Activated CD8-positive, alpha-beta T cell treated with anti-CD3 and anti-CD28 coated beads for 36 hours (primary cell): ENCODE measurements at places on chromosomes 3 and 15. TPM values are rescaled to one million over a fixed set of nuclear protein-coding genes. Genes with fewer than 3 reads are reported as not detected.

DNA sequence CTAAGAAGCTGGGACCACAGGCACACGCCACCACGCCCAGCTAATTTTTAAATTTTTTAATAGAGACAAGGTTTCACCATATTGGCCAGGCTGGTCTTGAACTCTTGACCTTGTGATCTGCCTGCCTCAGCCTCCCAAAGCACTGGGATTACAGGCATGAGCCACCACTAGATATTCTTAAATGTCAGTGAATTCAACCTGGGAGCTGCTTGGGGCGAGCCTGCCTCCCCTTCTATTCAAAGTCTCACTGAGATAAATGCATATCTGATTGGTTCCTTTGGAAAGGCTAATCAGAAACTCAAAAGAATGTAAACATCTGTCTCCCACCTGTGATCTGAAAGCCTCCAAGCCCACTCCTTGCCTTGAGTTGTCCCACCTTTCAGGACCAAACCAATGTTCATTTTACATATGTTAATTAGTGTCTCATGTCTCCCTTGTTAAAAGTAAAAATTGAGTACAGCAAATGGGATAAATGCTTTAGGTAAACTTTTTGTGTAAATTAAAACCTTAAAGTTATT, 15.0 kb downstream of the CYP11A1 start:
- no peak for DNase-seq

Gene UQCRC1
- total RNA-seq = 256 TPM

DNA sequence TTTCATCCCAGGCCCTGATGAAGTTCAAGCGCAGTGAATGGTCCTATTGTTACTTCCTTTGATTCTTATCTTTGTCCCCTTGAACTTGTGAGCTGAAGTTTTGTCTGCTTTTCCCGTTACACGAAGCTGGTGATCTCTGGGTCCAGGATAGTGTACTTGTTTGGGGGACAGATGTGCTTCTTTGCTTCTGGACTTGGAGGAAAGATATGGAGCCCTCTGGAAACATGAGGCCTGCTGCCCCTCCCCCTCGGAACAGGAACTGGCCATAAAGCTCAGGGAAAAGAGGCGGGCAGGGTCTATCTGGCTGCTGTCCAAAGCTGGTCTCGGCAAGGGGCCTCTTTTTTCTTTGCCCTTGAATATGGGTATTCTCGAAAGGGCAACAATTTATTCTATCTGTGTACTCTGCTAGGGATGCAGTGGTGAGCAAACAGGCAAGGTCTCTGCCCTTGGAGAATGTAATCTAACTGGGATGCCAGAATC, 47.6 kb downstream of the IDH2 start:
- DNase-seq = no peak

DNA sequence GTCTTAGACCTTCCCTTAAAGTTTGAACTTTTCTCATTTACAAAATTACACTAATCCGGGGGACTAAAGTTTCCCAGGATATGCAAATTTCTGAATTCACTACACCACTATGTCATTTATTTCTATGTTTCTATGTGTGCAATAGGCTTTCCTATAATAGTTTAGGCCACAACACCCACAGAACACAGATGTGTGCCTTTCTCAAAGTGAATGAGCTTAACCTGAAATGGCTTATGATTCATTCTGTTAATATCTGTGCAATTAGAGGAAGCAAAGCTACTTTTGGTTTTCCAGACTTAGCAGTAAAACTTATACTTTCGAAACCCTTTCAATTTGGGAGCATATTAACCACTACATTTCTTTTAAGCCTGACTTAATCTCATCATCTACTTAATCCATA, 748.1 kb downstream of the GBE1 start:
- no peak for DNase-seq

Gene NPAP1
- not detected for total RNA-seq

Gene TMCO5A
- total RNA-seq = not detected

DNA sequence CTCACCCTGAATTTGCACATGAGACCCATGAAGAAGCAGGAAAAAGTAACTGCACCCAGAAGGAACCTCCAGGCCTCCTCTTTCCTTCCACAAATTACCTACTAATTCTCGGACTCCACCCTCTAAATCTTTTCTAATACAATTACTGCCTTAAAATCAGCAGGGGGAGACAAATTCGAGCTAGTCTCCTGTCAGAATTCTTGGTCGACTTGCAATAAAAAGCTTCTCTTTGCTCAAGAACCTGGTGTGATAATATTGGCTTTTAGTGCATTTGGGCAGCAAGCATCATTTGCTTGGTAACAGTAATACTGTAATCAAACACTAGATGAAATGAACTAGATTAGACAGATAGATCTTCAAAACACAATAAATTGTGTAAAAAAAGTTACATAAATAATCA, 281.9 kb downstream of the RAP2B start:
- no peak for DNase-seq

- peak; percentile 53 for DNase-seq
Measured at GRCh38 chr3:168096210-168096652, 507 bp upstream of the GOLIM4 start.

Gene XCR1
- total RNA-seq = not detected

Gene SI
- not detected for total RNA-seq

Gene TWF2
- 137 TPM for total RNA-seq

DNA sequence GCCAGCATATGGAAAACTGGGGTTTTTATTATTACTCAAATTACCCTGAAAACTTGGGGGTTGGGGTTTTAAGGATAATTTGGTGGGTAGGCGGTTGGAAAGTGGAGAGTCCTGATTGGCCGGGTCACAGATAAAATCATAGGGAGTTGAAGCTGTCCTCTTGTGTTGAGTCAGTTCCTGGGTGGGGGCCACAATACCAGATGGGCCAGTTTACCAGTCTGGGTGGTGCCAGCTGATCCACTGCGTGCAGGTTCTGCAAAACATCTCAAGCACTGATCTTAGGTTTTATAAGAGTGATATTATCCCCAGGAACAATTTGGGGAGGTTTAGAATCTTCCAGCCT, 4.9 kb upstream of the ZNF662 start:
- DNase-seq = peak; percentile 11

Gene ECE2
- total RNA-seq = not detected

Gene REC114
- not detected for total RNA-seq

GRCh38 chr3:108076564-108076963, 14.3 kb downstream of the CD47 start:
- DNase-seq = no peak

Gene CFAP91
- not detected for total RNA-seq

GRCh38 chr3:64443546-64444381, 218.5 kb upstream of the PRICKLE2 start:
- DNase-seq = no peak

GRCh38 chr3:15312550-15312949, 19.8 kb downstream of the SH3BP5 start:
- DNase-seq = no peak

Gene CCDC33
- total RNA-seq = 0.16 TPM

GRCh38 chr3:45610119-45610518, 15.6 kb downstream of the LIMD1 start:
- no peak for DNase-seq

Gene ALDH1A2
- total RNA-seq = 1.4 TPM

DNA sequence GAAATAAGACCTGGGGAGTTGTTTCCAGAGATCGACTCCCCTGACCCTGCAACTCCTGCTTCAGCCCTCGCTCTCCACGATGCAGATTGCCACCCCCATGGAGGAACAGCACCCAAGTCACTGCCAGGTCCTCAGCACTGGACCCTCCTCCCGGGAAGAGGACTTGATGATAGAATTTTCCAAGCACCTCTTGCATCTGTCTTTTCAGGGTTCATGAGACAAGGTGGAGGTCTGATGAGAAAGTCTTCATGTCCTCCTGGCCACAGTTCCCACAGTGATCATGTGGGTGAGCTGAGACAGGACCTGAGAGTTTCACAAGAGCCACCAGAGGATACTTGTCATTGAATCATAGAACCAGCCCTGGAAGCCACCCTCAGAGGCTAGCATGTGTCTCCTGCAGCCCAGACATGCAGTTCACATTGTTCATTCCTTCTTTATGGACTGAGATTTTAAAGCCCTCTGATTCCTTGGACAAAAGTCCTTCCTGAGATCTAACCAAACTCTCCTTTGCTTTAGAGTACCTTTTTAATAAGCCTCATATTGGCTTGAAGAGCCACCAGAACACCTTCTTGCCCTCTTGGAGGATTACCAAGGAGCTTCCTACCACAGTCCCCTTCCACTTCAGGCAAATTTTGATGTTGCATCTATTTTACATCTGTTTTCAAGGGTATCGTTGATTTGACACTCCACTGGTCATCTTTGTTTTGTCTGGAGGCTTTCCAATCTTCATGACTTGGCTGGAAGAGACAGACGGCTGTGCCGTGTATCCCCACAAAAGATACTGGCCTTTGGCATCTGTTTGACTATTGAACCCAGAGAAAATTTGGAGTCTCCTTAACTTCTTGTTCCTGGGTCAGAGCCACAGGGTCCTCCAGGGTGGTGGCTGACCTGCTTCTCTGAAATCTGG, 224.8 kb upstream of the BHLHE40 start:
- DNase-seq = peak; percentile 47

GRCh38 chr3:46997453-46998091, 18.1 kb downstream of the NBEAL2 start:
- no peak for DNase-seq

Gene MST1
- total RNA-seq = 11.8 TPM

DNA sequence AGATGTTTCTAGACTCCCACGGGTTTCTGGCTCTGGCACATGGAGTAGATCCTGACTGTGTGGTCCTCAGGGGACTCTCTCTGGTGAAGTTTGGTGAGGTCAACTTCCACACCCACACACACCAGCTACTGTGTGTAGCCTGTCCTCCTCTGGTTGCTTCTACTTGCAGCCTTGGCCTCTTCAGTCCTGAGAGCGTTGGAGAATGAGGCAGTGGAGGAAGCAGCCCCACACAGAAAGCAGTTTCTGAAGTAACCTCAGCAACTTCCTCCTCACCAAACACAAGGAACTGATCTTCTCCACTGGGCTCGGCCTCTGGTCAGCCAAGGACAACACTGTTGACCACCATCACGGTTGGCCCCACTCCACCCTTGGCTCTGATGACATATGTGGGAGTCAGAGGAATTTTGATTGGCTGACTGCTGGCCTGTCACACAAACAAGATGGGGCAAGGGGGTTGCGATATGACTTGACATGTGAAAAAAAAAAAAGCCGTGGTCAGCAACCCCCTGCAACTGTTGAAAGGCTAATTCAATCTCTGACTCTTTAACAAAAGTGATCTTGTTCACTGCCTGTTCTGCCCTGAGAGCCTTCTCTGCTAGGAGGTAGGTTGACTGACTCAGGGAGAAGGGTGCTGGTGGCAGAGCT, 19.6 kb downstream of the CD86 start:
- peak; percentile 38 for DNase-seq

DNA sequence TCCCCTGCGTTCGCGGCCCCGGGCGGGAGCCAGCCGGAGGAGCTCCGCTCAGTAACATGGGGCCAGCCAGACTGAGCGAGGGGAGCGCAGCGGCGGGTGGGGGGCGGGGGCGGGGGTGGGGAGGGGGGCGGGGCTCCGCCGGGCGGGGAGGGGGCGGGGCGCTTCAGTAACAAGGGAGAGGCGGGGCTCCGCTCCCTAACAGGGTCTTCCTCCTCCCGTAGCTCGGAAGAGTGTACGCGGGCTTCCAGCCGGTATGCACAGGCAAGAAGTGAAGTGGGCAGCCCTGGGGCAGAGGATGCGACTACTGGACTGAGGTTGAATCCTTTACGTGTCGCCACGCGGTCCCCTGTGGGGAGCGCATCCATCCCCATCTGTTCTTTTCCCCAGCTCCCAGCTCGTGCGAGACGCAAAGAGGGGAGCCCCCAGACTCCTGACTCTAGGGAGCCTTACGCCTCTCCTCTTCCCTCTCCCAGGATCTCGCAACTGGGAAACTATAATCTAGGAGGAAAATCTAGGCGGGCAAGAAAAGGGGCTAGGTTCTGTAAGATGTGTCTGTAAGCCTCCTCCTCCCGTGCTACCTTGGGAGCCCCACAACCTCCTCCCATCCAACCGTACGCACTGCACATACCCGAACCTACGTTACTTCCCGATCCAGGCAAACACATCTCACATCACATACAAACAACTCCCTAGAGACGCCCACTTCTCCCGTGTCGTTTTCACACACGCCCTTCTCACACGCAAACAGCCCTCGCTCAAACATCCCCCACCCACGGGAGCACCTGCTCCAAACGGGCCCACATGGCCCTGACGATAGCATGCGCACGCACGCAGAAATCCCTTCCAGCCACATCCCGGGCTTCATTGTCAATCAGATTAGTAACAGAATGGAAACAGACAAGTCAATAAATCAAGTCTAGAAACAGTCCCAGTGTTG, at the start of gene SHF:
Gene SHF (minus strand): TSS at position 73 of the 937 bp plus-strand sequence. CDS start 15 bp downstream, at position 58.
- peak; percentile 92 for DNase-seq

GRCh38 chr3:134704133-134704532, 53.3 kb upstream of the KY start:
- no peak for DNase-seq

- no peak for DNase-seq
Measured at GRCh38 chr3:124658270-124658669, 72.0 kb upstream of the UMPS start.

DNA sequence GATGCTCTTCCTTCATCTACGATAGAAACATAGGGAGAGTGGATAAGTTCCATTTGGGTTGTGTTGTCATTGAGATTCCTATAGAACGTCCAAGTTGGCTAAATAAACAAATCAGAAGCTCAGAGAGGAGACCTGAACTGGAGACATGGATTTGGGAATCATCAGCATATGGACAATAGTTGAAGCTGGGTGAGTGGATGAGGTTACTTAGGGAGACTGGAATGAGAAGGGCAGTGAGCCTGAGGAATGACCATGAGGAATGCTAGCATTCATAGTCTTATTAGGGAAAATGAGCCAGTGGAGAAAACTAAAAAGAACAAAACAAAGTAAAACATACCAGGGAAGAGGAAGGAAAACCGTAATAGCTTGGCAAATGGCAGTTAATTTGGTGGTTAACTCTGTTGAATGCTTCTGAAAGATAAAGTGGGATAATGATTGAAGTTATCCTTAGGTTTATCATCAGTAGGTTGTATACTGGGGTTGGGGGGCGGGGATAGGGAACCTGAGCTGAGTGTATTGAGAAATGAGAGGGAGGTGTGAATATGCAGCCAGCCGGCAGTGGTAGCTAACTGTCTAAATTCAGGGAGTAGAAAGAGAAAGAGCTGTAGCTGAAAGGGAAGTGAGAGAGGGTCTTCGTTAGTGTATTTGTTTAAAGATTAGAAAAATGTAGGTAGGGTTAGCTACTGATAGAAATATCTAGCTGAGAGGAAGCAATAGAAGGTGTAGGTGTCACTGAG, 74.6 kb downstream of the ARHGEF26 start:
- no peak for DNase-seq

Gene ARIH2
- total RNA-seq = 98.2 TPM

DNA sequence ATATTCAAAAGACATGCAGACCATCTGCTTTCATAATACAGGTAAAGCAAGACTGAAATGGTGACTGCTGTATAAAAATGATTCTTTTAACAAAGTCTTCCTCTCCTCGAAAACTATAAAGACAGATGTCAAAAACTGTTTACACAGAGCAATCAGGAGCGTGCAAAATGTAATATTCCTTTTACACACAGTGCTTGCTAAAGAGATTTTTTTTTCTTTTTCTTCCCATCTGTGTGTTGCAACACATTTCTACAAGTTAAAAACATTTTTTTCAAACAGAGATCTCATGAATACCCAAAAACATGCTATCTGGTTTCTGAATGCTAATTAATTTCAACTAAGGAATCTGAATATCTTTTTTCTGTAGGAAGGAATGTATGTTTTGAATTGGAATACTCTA, 22.1 kb downstream of the SATB1 start:
- no peak for DNase-seq

Gene MAPK6
- 42.2 TPM for total RNA-seq

Gene ACKR4
- not detected for total RNA-seq

Gene NRG4
- total RNA-seq = not detected
